Activated naive CD4-positive, alpha-beta T cell (primary cell): ENCODE measurements at places on chromosomes 5 and 9.

DNA sequence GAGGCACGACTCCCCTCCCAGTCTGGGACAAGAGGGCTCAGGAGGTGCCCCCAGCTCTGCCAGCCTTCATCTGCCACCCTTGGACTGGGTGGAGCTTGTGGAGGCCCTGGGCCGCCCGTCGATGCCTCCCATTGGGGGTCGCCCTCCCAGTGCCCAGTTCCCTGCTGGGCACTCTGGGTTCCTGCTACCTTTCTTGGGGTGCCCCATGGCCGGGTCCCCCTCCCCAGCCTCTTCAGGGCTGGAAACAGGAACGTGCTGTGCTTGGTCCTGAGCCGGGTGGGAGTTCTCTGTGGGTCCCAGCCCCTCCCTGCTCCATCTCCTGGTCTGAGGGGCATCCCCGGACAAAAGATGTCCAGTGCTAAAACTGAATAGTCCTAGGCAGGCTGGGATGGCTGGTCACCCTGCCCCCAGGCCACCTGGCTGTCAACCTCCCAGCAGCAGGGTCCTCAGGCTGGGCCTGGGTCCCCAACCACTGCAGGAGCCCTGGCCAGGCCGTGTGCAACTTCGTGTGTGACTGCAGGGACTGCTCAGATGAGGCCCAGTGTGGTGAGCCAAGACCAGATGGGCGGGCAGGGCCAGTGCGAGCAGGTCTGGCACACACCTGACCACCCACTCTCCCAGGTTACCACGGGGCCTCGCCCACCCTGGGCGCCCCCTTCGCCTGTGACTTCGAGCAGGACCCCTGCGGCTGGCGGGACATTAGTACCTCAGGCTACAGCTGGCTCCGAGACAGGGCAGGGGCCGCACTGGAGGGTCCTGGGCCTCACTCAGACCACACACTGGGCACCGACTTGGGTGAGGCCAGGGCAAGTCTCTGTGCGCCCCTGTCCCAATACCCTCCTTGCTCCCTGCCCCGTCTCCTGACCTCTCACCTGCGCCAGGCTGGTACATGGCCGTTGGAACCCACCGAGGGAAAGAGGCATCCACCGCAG lies 784 bp downstream of the MAMDC4 start:
- no peak for DNase-seq

DNA sequence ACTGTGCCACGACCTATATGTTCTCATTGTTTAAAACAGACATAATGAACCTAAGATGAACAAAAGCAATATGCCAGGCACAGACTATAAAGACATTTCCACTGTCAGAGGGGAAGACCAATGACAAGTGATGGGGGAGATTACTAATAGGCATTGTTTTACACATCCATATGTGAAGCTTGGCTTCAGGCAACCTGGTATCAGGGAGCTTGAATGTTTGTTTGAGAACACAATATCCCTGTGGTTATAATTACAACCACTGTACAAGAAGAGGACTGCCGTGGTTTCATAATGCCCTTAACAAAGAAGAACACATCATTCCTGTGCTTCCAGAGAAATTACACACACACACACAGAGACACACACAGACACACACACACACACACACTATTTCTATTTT lies 385.7 kb downstream of the BNC2 start:
- no peak for DNase-seq

DNA sequence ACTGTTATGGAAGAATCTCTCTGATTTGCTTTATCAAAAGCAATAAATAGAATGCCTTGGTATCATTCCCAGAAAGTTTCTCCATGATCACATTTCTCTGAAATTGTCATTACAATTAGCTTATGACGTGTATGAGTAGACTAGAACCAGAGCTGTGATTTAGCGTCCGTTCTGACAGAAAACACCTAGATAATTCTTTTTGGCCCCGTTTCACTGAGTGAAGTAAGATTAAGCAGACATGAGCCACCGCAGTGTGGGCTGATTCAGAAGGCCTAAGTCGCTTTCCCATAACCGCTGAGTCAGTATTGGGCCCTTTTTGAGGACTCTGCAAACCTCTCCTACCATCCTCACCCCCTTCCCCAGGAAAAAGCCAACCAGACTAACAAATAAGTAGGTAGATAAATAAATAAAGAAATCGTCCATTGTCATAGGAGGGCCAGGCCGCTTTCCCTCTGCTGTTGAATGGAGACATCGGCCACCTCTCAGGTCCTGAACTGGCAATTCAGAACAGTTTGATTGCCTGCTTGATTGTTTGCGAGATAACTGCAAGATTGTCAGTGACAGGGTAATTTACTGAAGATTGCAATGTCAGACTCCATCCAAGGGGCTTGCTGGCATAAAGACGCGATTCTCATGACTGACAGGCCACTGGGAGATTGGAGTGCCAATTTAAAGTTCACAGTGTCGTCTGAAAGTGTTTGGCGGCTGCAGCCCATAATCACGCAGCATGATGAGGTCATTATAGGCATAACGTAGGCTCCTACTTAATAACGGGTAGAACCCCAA lies 105.0 kb upstream of the WWC1 start:
- no peak for DNase-seq

DNA sequence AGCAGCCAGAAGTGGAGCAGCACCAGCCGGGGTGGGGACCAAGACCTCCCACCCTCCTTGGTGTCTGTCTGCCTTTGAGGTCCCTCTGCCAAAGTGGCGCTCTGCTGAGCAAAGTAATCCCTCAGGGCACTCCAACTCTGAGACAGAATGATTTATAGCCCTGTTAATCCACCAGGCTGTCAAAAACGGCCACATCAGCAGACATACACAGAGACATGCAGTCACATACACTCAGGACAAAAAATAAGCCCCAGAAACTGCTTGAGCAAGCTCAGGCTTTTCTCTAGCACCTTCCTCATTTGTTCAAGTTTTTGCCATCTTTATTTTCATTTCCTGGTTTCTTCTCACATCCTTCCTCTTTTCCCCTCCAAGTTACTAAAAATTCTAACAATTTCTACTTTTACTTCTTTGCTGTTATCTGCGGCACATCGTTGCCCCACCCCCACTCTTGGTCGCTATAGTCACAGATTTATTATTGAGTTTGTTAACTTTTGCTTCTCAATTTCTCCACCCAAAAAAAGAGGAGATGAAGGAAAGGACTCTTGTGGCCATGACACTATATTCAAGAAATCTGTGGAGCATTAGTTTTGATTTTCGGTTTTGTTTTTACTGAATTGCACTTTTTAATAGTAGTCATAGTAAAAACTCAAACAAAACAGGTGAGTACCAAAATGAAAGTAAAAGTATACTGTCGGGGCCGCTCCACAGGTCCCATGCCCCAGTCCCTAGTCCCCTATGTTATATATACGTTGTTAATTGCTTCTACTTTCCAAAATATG lies 17.4 kb upstream of the ADRB2 start:
- DNase-seq = peak; percentile 11

DNA sequence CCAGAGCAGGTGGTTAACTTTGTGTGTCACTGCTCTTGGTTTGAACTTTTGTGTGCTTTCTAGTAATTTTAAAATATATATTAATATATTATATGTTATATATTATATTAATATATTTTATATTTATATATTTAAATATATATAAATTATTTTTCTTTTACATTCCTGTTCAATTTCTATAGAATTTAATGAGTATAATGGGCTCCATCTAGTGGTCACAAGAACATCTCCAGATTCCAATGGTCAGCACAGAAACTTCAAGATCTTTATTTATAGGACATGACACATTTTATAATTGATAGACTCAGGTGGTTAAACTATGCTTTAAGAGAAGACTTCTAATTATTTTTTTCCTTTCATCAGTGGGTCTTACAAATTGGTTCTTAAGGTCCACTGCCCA lies 39.1 kb downstream of the COL23A1 start:
- DNase-seq = no peak

DNA sequence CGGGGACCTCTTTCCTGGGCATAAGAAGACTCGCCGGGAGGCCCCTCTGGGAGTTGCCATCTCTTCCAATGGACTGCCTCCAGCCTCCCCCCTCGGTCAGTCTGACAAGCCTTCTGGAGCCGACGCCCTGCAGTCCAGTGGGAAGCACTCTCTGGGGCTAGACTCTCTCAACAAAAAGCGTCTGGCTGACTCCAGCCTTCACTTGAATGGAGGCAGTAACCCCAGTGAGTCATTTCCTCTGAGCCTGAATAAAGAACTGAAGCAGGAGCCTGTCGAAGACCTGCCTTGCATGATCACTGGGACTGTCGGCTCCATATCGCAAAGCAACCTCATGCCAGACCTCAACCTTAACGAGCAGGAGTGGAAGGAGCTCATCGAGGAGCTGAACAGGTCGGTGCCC lies 28.4 kb upstream of the LTC4S start:
- no peak for DNase-seq

DNA sequence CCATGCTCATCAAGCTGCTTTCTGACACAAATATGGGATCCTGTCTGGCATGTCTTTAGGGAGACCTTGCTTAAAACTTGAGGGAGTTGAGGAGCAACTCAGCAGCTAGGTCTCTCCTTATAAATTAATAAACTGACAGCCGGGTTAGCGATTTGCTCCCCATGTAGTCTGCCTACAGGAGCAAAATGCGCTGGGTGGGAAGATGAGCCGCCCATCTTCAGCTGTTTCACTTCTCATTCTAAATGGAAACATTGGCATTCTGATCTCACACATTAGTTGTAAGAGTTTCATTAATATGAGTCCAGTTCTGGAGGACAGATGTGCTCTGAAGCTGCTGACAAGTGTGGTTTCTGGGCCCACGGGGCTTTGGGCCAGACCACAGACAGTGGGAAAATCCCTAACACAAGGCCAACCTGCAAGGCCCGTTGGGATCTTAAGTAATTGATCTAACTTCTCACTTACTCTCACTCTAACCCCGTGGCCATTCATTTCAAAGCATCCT lies 197.0 kb downstream of the MCTP1 start:
- no peak for DNase-seq

GRCh38 chr9:124788542-124789217 lies 11.7 kb downstream of the OLFML2A start:
- DNase-seq = no peak

DNA sequence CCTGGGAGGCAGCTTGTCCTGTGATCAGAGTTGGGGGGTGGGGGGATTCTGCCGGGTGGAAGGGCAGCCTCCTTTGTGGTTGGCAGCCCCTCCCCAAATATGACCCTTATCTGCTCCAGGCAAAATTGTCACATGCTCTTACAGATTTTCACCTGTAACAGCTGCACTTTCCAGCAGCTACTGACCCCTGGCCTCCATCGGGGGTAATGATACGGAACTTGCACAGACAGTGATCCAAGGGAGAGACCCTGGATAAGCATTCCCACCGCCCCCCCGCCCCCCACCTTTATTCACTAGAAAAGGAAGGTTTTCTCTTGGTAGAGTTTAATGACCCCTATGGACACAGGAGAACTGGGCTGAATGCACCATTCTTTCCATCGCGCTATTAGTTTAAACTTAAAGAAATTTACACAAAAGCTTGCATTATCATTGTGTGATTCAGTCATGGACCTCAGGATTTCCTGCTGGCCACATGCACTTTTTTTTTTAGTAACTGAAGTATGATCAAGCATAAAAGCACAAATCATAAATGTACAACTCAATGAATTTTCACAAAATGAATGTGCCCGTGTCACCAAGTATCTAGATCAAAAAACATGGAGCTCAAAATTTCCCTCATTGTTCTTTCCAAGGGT lies 10.7 kb upstream of the ZBTB34 start:
- DNase-seq = no peak

- DNase-seq = no peak
Observed at GRCh38 chr5:179916523-179916922, 8.8 kb upstream of the TBC1D9B start.

GRCh38 chr5:25255128-25255527 lies 610.4 kb upstream of the CDH10 start:
- DNase-seq = no peak

DNA sequence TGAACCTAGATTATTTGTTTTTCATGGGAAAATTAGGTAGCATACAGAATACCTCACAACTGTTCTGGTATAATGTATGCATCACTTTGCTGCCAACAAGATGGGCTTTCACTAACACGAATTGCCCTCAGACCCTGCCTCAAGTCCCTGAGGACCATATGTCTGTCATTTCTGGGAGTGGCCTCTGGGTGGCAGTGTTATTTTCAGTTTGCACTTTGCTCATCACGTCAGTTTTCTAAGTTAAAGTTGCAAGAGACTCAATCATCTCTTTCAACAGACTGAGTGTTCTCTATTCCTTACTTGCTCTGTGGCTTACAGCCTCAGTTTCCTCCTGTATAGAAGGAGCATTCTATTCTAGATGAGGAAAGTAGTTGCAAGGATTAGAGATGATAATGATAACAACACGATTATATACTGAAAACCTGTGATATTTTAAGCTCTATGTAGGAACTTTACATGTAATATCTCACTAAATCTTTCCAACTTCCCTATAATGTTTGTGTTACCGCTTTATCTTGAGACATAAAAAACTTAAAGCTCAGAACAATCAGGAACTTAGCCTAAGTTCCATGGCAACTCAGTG lies 55.7 kb downstream of the TSSK1B start:
- DNase-seq = no peak

GRCh38 chr9:38680837-38681445 lies 39.0 kb downstream of the FAM240B start:
- DNase-seq = no peak

- no peak for DNase-seq
Observed at GRCh38 chr9:85443190-85443598, 298.6 kb downstream of the AGTPBP1 start.

GRCh38 chr5:158392753-158393152 lies 533.8 kb upstream of the CLINT1 start:
- no peak for DNase-seq

GRCh38 chr9:76399856-76400255 lies 5.6 kb upstream of the RFK start:
- no peak for DNase-seq

GRCh38 chr5:167982-168660 lies 23.2 kb upstream of the LRRC14B start:
- DNase-seq = no peak

DNA sequence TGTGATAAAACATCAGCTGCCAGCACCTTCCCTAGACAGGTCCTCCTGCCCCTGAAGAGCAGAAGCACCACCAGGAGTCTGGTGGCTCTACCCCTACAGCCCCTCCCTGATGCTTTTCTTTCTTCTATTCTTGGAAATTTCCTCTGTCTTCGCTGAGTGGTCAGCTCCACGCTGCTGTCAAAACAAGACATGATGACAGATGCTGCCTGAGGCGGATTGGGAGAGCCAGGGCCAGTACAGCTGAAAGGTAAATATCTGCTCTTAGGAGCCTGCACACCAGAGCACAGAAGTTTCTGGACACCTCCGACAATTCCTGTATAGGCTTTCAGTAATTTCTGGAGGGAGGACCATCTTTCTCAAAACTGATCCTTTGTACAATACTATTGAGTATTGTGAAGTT lies 4.7 kb upstream of the OR1Q1 start:
- no peak for DNase-seq

DNA sequence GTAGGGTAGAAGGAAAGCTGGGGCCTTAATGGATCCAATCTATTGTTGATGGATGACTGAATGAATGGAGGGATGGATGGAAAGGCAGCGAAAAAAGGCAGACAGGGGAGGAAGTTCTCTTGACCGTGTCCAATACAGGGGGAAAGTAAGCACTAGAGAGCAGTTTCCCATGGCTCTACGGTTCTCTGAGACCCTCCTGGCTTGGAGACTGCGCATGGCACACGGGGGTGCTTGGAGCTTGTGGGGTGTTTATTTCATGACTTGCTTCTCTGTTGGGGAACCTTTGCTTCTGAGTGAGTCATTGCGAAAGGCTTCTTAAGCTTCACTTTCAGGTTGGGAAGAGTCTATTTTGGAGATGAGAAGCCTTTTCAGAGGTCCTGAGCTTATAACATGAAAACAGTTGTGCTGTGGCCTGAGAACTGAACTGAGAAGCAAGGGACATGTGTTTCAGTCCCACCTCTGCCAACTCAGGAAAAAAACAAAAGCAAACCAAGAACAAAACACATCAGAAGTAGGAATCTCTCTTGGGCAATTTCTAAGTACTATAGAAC lies 12.8 kb upstream of the TEX48 start:
- DNase-seq = no peak

GRCh38 chr9:132210472-132211145 lies 48.8 kb downstream of the NTNG2 start:
- DNase-seq = no peak
